HCEC 1CT (cell line): ENCODE measurements at places on chromosomes 16 and 17.
A peak's percentile ranks its signal among the peaks of the same experiment; 100 is the strongest.

- peak; percentile 80 for DNase-seq
Observed at GRCh38 chr16:57299009-57299718, 14.7 kb upstream of the PLLP start.

DNA sequence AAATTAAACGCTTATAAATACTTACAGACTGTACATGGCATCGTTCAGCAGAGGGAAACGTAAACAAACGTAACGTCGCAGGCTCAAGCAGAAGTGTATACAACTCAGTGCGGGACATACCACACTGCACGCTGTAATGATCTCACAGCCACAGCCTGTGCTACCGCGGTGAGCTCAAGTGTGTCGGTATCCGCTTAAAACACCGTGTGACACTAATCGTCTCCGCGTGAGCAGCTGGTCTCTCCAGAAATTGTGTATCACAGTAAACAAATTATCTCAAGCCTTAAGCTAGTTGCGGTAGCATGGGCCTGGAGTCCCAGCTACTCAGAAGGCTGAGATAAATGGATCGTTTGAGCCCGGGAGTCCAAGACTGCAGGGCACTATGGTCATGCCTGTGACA, 115.3 kb downstream of the ANKRD11 start:
- DNase-seq: no peak

DNA sequence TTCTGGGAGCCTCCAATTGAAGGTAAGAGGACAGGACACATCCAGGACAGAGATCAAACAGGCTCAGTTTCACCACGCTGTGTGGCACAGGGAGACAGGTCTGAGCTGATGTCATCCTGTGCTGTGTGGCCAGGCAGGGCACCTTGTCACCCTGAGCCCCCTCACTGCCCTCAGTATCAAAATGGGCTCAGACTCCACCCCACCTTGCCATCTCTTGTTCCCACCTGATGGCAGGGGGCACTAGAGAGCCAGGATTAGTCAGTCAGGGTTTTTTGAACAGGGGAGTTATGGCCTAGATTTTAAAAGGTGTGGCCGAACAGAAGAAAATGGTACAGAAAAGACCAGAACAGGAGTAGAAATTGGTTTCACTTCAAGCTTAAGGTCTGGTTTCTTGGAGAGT, 2.6 kb downstream of the KAT2A start:
- DNase-seq: no peak

- DNase-seq: no peak
Observed at GRCh38 chr17:69402052-69402451, 12.4 kb upstream of the MAP2K6 start.

GRCh38 chr17:81700353-81701287, 2.5 kb upstream of the MRPL12 start:
- no peak for DNase-seq

GRCh38 chr16:87930456-87930855, 5.9 kb downstream of the CA5A start:
- DNase-seq: no peak

DNA sequence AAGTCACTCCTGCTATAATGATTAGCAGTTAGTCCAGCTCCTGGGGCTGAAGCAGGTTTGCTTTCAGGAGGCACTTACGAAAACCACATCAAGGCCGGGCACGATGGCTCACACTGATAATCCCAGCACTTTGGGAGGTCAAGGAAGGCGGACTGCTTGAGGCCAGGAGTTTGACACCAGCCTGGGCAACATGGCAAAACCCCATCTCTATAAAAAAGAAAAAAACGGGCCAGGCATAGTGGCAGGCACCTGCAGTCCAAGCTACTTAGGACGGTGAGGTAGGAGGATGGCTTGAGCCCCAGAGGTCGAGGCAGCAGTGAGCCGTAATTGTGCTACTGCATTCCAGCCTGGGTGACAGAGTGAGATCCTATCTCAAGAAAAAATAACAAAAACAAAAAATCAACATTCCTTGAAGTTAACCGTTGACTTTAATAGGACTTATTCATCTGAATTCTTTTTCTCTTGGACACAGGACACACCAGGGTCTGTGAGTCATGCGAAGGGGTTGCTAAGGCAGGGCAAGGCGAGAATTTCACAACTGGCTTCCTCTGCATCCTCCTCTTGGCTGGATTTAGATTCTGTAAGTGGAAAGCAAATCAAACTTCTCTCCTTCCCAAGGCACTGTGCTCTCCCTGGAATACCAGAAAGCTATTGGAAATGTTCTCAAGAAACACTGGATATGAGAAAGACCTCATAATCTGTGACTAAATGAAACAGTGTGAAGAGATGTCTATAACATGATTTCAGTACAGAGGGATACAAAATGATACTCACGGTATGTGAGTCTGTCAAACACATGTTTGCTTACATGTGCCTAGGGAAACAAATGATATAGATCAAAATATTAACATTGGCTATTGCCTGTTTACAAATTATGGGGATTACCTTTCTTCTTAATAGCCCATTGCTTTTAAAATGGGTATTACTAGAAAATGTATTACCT, 99.5 kb downstream of the SYCE1L start:
- DNase-seq: peak; percentile 98

DNA sequence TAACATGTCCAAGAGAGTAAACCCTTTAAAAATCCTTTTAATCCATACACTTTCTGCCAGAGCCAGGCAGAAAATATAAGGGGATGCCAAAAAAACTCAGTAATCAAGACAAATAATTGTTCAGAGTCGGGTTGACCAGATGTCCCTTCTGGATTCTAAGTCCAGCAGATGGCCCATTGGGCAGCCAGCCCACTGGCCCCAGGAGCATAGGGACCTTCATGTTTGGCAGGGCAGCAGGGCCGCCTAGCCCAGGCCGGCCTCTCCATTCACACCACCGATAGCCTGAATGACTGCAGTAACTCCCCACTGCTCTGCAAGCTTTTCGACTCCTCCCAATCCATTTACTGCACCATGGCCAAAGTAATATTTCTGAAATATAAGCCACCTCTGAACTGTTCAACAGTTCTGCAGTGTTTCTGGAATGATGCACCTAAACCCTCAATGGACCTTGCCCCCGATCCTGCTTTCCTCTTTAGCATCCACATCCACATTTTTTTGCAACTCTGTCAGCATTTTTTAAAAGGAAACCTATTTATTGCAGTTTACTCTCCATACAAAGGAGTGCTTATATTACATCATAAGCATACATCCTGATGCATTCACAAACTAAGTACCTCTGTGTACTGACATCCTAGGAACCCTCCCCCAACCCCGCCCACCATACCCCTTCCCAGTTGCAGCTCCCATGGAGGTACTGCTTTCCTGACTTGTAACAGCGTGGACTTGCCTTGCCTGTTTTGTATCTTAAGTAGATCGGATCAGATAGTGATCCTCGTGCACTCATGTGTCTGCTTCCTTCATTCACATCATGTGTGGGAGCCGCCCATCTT, 46.4 kb downstream of the LDHD start:
- no peak for DNase-seq

GRCh38 chr16:89053725-89054029, 40.0 kb upstream of the ACSF3 start:
- no peak for DNase-seq

DNA sequence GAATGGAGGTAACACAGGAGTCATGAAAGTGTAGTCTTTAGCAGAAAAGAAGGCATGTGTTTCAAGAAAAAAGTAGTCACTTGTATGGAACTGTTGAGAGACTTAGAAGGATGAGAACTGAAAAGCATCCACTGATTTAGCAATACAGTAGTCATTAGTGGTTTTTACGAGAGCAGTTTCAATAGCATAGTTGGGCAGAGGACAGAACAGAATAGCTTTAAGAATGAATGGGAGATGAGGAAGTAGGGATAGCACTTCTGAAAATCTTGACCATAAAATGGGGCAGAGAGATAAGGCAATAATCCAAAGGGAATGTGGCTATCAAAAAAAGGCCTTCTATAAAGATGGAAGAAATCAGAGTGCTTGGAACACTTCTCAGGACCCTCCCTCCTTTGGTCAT, 64.8 kb upstream of the C17orf78 start:
- no peak for DNase-seq

DNA sequence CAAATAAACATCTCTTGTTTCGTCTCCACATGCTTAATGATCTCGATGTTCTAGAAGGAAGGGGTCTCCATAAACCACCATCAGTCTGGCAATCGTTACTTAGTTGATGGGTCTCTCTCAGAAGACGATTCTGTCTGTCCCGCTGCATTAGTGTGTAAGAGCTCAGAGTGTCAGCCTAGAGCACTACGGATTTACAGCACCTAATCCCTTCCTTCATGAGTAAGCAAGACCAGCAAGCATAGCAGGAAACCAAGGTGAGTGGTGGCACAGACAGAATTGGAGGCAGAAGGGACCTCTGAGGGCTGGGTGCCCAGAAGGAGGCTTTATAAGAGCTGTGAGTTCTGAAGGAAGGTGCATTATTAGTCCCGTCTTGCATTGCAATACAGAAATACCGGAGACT, 440.1 kb downstream of the RBFOX1 start:
- no peak for DNase-seq

DNA sequence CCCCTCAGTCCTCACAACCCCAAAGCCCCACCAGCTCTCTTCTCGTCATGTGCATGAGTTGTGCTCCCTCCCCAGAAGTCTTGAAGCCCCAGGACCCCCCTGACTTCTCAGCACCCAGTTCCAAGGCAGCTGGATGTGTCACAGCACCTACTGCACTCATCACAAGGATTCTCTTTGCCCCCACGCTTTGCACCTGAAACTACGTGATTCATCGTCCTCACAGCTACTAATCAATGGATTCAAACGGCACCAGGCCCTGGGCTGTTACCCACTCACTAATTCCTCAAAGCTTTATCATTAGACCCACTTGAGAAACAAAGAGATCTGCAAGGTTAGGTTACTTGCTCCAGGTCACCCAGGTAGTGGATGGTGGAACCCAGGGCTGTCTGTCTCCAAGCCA, 45.1 kb upstream of the NDRG4 start:
- DNase-seq: no peak

- no peak for DNase-seq
Observed at GRCh38 chr17:65886315-65887245, 305.4 kb downstream of the CEP112 start.

DNA sequence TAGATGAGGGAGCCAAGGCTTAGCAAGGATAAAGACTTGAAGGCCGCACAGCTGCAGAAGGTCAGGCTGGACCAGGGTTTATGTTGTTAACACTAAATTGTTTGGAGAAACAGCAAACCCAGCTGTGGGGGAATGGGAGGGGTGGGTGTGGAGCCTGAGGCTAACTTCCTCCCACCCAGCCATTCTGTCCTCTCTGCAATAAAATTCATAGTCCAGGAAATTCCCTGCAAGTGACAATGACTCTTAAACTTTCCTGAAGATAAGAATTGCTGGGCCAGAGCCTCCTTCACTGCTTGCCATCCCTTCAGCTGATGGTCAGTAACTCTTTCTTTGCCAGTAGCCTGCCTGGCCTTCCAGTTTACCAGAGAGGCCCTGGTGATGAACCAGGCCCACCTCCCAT, 19.4 kb upstream of the ATP5MC1 start:
- DNase-seq: no peak

DNA sequence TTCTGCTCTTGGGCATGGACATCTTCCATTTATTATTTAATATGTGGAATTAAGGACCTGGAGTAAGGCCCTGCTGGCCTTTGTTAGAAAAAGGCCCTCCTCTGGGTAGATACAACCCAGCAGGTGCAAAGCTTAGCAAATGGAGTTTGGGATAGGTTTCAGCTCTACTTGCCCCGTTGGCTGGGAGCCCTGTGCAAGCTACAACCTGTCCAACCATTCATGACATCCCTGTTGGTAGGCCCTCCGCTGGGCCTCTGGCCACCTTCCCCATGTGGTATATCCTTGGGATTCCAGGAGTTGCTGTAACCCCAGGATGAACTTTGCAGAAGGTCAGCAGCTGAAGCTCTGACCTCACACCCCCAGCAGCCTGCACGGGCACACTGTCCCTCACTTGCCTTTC, 6.4 kb downstream of the NGFR start:
- DNase-seq: no peak
